NCI-H1694 treated with DMSO at 0.1 percent for 48 hours (cell line): ENCODE measurements at places on chromosomes 2 and 18.
A peak's percentile ranks its signal among the peaks of the same experiment; 100 is the strongest.

DNA sequence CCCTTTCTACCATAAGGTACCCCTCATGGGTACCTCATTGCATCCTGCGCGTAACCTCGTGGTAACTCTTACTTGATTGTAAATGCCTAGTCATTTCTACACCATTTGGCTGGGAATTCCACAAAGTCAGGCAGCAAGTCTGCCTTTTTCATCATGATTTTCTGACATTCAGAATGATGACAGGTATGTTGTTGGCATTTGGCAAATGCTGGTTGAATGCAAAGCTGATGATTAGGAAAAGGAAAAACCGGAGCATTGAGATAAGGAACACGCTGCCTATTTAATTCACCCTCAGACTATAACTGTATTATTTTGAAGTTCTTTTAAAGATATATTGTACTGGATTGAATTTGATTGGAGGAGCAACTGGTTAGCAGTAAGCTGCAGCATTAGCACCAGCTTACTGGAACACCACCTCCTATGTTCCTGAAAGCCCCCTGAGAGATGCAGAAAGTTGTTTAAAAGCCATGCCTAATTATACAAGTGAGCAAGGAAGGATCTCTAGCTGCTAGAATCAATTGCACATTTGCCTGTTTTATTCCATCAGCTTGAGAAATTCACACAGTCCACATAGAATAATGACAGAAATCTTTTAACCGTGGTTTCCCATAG, 520.1 kb downstream of the LRP1B start:
- DNase-seq = no peak

DNA sequence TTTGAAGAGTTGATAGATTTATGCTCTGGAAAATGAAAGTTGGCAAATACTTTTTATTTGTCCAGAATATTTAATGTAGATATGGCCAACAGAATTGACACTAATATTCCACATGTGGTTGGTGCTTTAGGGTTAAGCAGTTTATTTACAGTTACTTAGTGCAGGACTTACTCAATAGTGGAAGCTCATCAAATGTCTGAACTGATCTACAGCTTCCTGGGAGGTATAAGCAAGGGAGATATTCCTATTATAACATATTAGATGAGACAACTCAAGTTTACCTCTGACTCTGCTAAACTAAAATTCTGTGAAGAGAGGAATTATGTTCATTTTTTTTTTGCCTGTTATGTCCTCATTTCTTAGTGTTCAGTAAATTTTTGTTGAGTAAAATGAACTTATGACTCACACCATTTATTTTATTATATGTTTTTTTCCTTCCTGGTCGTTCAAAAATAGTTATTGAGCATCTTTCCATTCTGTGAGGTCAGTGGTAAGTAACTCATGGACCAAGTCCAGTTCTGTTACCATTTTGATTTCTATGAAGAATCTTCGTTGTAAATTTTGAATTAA, 13.6 kb downstream of the ABI2 start:
- DNase-seq = no peak

- no peak for DNase-seq
These were observed 95.8 kb downstream of the TGOLN2 start for GRCh38 chr2:85231952-85232351.

- peak; percentile 10 for DNase-seq
These were observed 758 bp downstream of the SCLY start for GRCh38 chr2:238061315-238062202.

DNA sequence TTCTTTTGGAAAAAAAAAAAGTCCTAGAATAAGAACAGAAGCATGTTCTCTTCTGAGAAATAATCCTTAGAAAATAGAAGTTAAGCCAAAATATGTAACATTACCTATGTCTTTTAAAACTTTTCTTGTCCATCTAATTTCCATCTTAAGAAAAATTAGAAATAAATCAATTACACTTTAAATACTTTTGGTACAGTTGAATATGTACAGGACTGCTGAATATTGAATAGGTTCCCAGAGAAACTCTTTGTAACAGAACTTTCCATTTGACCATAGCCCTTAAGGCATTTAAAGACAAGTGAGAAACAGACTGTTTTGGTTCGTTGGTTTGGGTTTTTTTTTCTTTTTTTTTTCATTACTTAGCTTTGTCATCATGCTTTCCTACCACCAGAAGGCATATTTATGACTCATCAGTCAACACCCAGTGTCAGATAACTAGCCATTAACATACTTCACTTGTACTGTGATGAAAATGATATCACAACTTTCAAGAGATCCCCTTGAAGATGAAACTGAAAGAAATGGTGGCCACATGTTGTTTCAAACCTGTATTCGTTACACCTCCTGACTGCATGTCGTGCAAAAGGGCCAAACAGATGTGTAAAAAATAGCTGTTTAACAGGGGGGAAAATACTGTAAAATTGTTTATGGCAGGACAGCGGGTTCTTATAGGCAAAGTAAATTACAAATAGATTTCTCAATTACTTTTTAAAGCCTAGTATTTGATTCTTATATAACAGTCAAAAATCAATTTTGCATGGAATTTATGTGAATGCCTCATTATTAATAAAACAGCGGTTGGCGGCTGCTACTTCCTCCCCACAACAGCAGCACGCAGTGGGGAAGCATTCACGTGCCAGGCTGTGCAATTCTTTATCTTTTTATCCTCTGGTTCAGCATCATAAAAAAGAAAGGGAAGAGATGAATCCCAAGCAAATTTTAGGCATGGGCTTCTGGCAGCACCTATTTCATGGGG, 280.7 kb upstream of the HNRNPA3 start:
- no peak for DNase-seq

DNA sequence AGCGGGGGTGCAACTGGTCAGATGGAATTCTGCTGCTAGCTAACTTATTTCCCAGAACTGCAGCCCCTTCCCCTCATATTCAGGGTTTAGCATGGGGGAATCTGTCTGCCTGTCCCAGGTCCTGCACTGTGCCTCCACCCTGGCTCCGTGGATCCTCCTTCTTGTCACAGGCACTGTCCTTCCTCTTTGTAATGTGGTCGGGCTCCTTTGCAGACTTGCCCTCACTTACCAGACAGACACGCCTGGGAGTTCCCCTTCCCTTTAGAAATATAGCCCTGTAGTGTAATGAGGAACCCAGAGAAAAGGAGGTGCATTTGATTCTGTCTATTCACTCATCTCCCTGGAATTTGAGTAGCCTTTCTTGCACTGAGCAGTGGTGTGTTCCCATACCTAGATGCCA, 108.7 kb downstream of the TRIM43 start:
- no peak for DNase-seq

DNA sequence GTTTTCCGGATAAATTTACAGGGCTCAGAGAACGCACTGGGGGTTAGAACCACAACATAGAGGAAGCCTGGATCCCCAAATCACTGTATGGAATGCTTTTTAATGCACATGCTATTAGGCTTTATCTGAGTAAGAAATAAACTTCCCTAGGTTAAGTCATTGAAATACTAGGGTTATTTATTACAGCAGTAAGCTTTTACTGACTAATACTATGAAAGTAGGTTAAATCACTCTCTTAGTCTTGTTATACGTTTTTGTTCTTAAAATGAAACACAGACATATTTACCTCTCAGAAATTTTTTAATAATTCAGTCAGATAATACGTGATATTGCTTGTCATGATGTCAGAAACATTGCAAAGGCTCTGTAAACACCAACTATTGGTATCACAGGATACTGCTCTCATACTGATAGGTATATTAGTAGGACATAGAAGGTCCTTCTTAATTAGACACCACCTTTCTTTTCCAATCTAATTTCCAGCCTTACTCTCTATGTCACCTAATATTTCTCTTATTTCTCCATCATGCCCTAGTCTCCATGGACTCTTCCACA, 162.7 kb upstream of the NYAP2 start:
- no peak for DNase-seq

- no peak for DNase-seq
These were observed 10.6 kb downstream of the TMEM178A start for GRCh38 chr2:39676342-39676741.

- no peak for DNase-seq
These were observed 111.7 kb downstream of the CDH2 start for GRCh38 chr18:28065031-28065792.

GRCh38 chr2:217332866-217333265, 473.0 kb upstream of the TNP1 start:
- no peak for DNase-seq

- no peak for DNase-seq
These were observed 101.3 kb downstream of the PID1 start for GRCh38 chr2:229169751-229170150.

DNA sequence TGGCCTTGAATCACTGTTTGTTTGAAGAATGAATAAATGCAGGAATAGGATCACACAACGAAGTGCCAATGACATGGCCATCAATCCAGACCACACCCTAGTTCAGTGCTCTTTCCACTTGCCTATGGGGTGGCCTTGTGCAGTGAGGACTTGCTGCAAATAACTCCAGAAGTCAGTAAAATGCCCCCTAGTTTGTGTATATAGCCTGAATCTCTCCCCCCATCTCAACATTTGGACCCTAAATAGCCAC, 299 bp downstream of the FABP1 start:
- DNase-seq = no peak

DNA sequence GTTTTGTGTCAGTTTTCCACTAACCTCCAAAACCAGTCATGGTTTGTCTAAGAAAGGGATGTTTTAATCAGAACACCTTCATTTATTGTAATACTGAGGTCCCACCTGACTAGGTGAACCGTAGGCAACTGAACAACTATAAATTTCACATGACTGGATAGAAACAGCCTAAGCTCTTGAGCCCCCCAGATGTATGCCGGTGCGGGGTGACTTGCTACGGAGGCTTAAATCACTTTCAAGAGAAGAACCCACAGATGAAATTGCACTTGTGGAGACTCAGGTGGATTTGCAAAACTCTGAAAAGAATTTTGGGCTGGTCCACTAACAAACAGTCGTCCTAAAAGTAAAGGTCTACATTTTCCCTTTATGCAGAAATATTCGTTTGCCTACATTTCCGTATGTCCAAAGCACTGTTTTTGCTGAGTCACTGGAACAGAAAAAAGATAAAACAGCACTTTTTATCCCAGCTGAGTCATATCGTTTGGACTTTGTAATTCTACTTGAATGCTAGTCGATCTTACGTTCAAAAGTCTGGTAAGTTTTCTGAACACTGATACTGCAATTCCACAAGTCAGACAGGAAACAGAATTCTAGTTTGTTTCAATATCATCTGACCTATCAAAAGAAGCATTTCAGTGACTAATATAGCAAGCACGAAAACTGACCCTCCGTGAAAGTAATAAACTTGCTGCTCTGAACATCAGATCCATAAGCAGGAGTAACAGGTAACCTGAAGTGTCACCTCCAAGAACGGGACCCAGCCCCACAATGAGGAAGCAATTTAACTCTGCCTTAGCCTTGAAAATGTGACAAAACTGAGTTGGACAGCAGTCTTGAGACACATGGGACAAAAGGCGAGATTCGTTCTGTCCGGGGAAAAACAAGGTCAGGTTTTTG, 18.1 kb downstream of the ZNF516 start:
- no peak for DNase-seq

DNA sequence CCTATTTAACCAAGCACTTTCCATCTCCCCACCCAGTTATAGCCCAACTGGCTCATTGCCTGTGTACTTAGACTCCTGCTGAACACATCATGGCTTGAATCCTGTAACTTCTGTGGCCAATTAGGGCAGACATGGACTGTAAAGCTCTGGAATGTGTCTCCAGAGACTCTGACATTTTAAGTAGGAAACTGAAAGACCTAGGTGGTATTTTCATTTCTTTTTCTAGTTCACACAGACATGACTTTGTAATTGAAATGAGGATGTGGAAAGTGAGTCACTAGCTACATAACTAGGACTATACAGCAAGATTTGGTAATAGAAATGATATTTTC, 12.2 kb downstream of the DOK1 start:
- no peak for DNase-seq

DNA sequence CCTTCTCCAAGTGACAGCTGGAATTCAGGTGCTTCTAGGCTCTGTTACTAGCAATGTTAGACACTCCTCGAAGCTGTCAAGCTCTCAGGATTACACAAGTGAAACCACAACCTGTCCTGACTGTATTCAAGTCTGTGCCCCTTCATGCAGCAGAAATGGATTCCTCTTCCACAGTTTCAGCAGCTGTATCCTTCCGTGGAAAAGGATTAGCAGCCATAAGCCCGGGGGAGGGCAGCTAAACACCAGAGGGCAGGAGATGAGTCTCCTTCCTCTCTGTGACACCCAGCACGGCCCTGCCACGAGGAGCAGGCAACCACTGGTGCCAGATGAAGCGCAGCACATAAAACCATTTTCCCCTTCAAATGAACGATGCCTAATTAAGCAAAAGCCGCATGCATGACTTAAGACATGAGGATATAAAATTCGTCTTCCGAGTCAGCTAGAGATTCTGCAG, 1.2 kb downstream of the ST3GAL5 start:
- DNase-seq = peak; percentile 66

DNA sequence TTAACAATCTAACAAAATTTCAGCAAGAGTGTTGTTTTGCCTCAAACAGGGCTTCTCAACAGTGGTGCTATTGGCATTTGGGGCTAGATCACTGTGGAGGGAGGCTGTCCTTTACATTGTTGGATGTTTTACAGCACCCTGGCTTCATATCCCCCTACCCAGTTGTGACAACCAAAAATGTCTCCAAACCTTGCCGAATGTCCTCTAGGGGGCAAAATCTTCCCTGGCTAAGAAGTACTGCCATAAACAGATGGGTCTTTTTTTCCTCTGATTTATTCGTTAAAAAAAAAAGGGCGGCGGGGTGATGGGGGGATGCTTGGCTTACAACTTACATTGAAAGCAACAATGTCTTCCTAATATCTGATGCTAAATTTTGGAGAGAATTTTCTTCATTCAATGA, 207.6 kb upstream of the CCDC150 start:
- peak; percentile 57 for DNase-seq

DNA sequence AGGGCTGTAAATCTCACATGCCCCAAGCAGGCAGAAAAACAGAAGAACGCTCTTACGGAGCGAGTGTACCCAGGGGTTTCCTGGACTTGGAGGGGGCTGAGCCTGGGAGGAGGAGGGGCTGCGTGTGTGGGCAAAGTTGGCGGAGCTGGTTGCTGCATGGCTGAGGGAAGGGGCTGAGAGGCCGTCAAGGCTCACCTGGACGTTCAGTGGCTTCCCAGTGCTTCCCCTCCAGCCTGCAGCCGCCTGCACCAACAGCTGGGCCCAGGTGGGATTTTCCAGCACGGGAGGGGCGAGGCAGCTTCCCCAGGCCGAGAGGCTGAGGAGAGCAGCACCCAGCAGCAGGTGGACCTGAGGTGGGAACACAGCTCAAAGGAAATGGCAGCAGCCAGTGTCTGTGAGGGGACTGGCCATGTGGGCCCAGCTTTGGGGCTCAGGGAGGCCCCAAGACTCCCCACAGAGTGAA, 70.6 kb upstream of the CTDP1 start:
- no peak for DNase-seq
